Foreskin fibroblast (primary cell): ENCODE measurements at places on chromosomes 6 and 20.

- DNase-seq, result no peak
Measured at GRCh38 chr6:2581611-2582010, 169.1 kb downstream of the MYLK4 start.

DNA sequence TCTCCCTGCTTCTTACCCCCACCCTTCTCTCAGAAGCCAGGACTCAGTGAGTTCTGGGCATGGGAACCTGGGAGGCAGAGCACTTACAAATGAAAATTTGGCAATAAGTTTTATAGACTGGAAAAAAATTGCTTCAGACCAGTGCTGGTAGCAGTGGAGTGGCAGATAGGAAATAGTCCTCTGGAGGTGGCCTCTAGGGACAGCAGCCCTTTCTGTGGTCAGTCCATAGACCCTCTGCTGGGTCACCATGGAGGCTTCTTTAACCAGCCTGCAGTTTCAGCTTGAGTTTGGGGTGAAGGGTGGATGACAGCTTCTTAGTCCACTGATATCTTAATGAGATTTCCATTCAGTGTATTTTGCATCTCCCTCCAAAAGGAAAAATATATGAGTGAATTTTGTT lies 179.1 kb downstream of the ARID1B start:
- no peak for DNase-seq

DNA sequence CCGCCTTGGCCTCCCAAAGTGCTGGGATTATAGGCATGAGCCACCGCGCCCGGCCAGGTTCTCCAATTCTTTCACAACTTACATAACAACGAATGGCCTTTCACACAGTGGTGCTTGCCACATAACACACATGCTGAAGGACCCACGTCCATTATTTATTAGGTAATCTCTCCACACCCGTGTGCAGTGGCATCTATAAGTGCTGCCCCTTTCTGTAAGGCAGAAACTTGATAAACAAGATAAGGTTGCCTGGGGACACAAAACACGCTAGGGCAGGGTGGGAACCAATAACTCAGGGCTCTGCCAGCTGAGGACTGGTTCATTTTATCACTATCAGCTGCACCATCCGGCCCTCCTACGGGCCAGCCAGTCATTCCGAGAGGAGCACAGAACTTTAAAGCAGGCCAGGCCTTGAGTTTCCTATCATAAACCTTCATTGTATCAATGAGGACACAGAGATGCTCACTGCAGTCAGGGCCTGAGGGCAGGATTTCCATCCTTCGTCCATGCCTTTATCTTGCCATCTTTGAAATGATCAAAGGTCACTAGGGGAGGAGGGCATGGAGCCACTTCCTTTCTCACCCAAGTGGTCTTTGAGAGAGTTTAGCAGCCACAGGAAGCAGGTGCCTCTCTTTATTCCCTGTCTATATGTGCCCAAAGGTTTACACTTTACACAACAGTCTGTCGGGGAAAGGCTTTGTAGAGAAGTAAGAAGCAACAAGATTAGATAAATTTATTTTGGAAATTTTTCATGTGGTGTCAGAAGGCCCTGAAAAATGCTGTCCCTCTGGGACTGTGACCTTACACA lies 37.6 kb downstream of the GPLD1 start:
- DNase-seq, result no peak

GRCh38 chr20:21174516-21175239 lies 48.8 kb downstream of the KIZ start:
- DNase-seq, result no peak

DNA sequence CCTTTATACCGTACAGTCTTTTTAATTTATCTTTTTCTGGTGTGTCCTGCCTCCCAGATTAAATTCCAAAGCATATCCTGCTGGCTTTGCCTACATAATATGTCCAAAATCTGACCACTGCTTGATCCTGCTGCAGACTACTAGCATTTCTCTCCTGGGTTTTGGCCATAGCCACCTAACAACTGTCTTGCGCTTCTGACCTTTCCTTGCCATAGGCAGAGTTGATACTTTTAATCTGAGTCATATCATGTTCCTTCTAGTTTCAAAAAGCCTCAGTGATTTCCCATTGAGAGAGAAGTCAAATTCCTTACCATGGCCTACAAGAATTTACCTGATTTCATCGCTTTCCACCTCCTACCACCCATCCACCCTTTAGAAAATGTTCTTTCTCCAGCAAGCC lies 104.8 kb downstream of the BCKDHB start:
- no peak for DNase-seq

- no peak for DNase-seq
Measured at GRCh38 chr6:116467096-116467495, 5.9 kb downstream of the CALHM6 start.

DNA sequence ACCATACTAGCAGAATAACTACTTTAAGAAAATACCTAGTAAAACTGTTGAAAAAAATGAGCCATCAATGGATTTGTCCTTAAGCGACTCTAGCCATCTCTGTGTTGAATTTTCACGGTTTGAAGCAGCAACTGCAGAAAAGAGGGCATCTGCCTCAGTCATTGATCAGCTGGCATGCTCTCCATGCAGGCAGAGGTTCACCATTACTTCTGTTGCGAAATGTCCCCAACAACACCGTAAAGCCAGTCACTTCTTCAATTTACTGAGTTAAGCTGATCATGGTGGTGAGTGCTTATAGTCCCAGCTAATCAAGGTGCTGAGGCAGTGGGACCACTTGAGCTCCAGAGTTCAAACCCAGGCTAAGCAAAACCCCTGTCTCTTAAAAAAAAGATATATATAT lies 11.1 kb downstream of the TPD52L1 start:
- DNase-seq, result no peak

GRCh38 chr6:169669889-169670288 lies 31.9 kb downstream of the WDR27 start:
- peak; percentile 41 for DNase-seq

GRCh38 chr6:11011787-11012234 lies 32.3 kb downstream of the ELOVL2 start:
- DNase-seq, result no peak

DNA sequence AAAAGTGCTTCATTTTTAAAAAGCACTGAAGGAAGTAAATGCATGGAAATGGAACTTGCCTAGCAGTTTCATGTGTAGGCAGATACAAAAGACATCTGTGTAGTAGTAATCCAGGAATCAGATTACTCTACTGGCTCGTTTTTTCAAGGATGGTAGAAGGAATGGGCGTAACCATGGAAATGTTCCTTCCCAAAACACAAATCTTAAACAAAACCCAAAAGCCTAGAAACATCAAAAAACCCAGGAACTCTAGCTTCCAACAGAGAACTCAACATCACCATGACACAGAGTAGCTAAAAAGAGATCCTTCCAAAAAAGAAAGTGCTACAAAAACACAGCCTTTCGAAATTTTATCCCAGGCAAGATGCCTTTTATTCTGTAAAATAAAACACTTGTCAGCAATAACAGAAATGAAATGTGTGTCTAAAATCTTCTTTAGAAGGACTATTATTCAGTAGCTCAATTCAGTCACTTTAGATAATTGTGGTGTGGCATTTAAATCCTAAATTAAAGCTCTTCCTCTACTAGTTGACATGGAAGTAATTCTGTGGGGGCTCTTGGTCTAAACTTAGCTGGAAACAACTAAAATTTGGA lies 81.7 kb downstream of the FAM217A start:
- peak; percentile 76 for DNase-seq

- DNase-seq, result no peak
Measured at GRCh38 chr6:170039156-170040114, 251.4 kb downstream of the DLL1 start.

DNA sequence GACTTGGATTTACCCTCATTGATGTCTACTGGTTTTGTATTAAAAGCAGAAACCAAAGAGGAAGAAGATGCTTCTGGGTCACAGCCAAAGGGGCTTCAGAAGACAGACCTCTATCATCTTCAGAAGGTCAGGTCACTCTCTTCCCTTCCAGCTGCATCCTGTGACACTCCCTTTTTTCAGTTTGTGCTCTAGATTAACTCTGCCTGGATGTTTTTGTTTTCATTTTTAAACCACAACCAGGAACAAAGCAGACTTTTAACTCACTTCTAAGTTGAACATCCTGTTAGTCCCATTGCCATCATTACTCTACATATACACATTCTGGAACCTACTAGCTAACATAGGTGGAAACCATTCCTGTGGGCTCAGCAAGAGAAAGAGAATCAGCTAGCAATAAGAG lies 45.2 kb downstream of the AKIRIN2 start:
- no peak for DNase-seq

- DNase-seq, result peak; percentile 66
Measured at GRCh38 chr6:144150710-144151657, 667 bp downstream of the STX11 start.

DNA sequence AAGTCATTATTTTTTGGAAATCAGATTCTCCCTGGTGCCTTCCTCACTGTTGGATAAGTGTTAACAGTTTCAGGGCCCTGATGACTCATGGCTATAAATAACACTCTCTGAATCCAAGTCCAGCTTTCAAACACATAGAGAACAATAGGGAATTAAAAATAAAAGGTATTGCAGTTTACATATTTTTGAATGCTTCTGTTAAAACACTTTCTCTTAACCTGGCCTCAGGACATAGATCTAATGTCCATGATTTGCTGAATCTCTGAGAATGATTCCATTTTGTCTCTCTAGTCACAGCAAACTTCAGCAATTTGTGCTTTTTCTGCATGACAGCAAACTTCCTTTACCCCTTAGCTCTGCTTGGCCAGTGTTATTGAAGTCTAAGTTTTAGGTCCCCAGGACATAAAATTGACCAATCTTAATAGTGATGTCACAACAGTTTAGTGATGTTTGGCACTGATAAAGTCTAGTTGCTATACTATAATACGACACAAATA lies 1192.4 kb upstream of the CITED2 start:
- DNase-seq, result peak; percentile 75

DNA sequence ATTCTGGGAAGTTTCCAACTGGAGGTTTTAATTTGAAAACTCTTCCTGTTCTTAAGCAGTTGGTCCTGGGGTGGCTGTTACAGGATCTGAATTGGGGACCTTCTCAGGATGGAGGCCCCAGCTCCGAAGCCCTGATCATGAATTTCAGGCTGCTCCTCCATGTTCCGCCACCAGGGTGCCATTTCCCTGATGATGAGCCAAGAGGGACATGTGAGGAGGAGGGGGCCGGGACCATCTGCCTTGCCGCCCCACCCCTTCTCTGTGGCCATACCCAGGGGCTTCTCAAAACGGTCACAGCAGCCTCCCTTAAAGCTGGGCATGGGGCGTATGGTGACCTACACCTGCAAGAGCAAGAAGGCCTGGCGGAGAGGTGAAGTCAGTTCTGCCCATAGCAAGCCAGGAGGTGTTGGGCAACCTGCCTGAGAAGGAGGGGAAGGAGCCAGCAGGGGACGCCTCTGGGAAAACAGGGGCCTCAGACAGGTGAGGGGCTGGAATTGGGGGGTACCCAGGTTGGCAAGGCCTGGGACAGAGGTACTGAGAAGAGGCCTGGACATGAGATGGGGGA lies 3.6 kb upstream of the BAK1 start:
- no peak for DNase-seq

- DNase-seq, result no peak
Measured at GRCh38 chr6:163179721-163180120, 234.8 kb upstream of the QKI start.

- no peak for DNase-seq
Measured at GRCh38 chr20:32539817-32540675, 45.1 kb downstream of the NOL4L start.
